ENCODE measurements at places on chromosomes 3 and 15.

DNA sequence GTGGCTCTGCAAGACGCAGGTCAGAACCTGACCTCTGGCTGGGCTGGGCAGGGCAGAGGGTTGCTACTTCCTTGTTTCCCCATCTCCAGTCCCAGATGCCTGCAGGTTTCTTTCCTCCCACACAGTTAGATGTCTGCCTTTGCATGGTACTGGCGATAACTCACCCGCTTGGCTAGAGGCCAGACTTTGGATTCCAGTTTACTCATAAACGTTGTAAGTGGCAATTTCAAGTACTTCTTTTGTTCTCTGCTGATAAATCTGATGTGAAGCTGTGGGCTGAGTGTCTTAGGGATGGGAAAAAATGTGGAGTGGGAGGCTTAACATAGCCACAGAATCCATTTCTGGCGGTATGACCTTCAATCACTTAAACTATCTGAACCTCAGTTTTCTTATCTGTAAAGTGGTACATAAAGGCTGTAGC is 194.2 kb downstream of the EBLN2 start:
- DNase-seq, result no peak

DNA sequence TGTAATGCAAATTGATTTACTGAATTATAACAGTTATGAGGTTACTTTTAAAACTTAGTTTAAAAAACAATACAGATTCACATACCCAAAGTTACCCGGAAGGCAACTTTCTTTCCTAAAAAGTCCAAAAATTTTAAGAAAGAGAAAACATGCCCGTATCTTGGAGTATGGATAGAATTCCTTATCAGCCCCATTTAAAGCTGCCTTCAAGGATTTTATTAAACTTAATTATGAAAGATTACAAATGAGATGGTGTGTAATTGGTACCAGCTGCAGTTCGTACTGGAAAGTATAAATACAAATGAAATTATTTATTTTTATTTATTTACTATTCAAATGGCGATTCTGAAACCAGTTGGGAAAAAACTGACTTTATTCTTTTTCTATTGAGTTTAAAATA is 39.4 kb downstream of the SATB1 start:
- no peak for DNase-seq

- DNase-seq, result no peak
Measured at GRCh38 chr15:79243723-79244122, 38.8 kb upstream of the ANKRD34C start.

DNA sequence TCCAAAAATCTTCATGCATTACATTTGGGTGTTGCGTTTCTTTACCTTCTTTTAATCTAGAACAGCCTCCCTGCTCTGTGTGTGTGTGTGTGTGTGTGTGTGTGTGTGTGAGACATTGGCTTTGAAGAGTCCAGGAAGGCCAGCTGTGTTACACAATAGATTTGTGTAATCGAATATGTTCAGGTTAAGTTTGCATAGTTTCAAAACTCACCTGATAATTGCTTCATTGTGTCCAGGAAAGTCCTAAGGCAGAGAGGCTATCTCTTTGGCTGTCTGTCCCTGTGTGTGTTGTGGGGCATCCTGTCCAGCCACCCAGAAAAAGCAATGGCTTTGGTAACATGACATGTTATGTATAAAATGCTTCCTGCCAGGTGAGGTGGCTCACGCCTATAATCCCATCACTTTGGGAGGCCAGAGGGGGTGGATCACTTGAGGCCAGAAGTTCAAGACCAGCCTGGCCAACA is 37.5 kb downstream of the ZNF710 start:
- DNase-seq, result no peak

DNA sequence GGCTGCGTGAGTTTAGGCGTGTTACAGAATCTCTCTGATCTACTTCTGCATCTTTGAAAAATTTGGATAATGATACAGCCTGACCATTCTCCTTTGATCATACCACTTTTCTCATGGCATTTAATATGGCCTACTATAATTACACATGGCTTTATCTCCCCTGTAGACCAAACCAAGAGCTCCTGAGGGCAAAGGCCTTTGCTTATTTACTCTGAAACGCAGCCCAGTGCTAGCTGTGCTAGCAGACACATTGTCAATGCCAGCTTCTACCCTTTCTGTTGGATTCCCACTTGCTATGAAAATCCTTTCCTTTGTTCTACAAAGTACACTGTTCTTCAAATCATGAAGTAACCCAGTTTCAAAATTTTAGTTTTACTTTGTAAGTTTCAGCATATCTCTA is 16.5 kb upstream of the VGLL4 start:
- DNase-seq, result no peak

DNA sequence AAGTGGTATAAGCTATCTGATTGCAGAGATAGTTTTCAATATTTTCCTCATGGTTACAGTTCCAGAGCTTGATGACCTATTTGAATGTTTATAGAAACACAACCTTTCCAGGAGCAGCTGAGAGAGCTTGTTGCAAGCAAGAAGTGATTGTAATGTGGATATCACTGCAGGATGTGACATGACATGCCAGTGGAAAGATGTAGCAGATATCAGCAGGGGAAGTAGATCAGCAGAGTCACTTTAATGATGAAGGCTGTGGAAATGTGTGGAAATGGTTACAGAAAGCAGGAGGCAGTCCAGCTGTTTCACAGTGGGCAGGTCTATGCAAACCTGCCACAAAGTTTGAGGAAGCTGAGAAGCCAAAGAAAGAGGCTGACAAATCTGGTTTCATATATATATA is 21.0 kb downstream of the TMEM158 start:
- no peak for DNase-seq

- DNase-seq, result no peak
Measured at GRCh38 chr3:51500632-51501131, 867 bp upstream of the DCAF1 start.

GRCh38 chr15:73568564-73569280 is 64.5 kb downstream of the NPTN start:
- no peak for DNase-seq

DNA sequence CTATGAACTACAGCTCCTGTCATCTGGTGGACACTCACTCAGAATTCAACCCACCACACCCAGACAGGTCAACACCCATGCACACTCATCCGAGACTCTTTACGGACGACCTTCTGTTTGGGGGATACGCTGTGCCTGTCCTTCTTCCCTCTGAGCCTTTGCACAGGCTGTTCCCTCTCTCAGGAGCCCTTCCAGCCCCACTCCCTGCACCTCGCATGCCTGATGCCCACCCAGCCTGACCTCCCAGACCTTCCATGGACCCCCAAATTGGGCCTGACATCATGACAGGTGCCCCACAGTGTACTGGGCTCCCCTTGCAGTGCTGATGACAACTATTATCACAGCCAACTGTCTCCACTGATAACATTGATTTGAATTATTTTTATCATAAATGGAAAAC is 135.8 kb downstream of the NSMCE3 start:
- DNase-seq, result no peak

- no peak for DNase-seq
Measured at GRCh38 chr15:28097656-28098359, 1.3 kb downstream of the OCA2 start.

Data from kidney capillary endothelial cell (primary cell).